ENCODE measurements at places on chromosomes 7 and 10.

- no peak for ATAC-seq
Measured at GRCh38 chr10:36489611-36490228, 635.7 kb upstream of the ANKRD30A start.

GRCh38 chr10:63595072-63595471 lies 73.9 kb downstream of the REEP3 start:
- ATAC-seq: no peak

- ATAC-seq: no peak
Measured at GRCh38 chr10:8133146-8133545, 78.7 kb downstream of the GATA3 start.

DNA sequence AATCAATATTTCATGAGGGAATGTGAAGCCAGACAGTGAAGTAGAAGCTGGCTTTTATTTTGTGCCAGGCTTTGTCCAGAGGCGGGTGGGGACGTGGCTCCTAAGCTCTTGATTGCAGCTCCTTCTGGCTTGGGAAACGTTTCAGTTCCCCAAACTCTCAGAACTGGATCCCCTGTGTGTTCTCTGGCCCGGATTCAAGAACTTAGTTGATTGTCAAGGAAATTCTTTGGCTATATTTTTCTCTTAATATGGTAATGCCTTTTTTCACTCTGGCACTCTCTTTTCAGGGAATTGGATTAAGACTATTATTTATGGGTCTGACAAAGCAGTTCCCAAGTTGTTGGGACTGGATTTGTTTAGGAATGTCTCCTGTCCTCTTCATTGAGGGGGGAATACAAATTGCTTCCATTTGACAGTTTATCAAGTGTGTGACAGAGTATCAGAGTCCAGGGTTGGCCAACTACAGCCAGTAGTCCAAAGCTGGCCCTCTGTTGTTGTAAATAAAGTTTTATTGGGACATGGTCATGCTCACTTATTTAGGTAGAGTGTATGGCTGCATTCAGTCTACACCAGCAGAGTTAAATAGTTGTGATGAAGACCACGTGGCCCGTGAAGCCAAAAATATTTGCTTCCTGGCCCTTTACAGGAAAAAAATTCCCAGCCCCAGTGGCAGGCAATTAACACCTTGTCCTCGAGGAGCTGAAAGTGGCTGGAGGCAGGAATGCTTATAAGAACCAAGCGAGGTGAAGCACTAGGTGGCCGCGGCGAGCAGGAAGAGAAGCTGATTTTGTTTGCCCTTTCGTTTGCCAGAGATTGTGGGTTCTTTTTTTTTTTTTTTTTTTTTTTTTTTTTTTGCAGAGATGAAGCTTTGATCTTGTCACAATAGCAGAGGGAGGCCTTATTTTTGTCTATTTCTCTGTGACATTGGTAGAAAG lies 34.3 kb downstream of the HTRA1 start:
- ATAC-seq: no peak

GRCh38 chr7:90933041-90933440 lies 331.2 kb upstream of the FZD1 start:
- no peak for ATAC-seq

DNA sequence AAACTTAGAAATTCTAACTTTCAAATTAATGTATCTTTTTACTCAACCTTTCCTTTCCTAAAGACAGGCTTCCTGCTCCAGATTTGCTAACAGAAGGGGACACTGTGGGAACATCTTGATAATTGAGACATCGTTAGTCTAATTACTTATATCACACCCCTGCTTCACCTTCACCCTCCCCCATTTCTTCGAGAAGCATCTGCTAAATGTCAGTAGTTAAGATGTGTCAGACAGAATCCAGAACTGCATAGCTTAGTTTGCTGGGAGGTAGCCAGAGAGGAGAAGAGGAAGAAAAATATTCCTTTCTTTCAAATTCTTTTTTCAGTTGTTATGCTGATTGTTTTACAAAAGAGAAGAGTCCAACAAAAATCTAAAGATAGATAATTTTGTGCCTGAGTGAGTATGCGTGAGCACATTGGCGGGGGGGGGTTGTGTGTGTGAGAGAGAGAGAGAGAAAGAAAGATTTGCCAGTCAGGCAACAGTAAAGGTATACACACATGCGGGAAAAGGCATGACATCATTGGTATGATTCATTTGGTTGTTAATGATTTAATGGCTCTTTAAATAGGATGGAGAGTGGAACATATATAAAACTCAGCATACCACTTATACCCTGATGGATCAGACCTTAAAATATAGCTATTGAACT lies 192.4 kb downstream of the PTN start:
- ATAC-seq: no peak

GRCh38 chr7:150586785-150587152 lies 19.6 kb downstream of the GIMAP4 start:
- ATAC-seq: peak; percentile 68

GRCh38 chr10:126408953-126409641 lies 20.8 kb upstream of the ADAM12 start:
- ATAC-seq: no peak

DNA sequence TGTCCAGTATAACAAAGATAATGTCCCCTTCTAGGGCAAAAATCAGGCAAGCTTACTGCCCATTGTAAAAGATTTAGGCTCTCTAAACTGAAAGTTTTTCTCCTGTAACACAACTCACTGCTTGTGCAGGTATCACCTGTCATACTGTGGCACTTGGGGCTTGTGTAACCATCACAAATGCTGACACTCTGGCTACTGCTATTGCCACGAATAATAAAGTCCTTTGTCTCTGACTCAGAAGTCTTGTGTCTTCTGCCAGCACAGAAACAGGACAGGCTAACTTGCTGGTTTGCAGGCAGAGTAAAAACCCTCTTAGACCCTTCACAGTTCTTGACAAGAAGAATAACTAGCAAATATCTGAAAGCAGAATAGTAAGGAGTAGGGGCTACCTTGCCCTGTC lies 273.9 kb downstream of the RPS24 start:
- no peak for ATAC-seq

DNA sequence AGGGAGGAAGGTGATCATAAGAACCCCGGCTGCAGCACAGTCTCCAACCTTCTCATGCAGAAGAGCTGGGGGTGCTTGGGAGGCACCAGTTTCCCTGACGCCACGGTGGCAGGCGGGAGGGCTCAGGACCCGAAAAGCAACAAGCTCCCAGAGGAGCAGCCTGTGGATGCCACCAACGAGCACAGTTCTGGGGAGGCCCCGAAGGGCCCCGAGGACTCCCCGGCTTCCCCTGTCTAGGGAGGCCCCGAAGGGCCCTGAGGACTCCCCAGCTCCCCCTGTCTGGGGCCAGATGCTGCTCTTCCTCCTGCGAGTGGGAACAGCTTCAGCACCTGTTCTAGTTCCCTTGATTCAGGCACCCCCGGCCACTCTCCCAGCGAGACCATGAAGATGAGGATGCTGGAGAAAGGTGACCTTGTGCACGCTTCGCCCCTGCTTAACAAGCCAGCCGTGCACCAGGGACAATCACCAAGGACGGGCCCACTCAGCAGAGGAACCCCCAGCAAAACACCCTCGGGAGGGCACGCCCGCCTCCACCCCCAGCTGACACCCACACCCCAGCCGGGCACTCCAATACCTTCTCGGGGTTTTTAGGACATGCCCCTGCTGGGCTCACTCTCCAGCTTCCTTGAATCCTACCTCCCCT lies 112.5 kb downstream of the PTPRN2 start:
- no peak for ATAC-seq

DNA sequence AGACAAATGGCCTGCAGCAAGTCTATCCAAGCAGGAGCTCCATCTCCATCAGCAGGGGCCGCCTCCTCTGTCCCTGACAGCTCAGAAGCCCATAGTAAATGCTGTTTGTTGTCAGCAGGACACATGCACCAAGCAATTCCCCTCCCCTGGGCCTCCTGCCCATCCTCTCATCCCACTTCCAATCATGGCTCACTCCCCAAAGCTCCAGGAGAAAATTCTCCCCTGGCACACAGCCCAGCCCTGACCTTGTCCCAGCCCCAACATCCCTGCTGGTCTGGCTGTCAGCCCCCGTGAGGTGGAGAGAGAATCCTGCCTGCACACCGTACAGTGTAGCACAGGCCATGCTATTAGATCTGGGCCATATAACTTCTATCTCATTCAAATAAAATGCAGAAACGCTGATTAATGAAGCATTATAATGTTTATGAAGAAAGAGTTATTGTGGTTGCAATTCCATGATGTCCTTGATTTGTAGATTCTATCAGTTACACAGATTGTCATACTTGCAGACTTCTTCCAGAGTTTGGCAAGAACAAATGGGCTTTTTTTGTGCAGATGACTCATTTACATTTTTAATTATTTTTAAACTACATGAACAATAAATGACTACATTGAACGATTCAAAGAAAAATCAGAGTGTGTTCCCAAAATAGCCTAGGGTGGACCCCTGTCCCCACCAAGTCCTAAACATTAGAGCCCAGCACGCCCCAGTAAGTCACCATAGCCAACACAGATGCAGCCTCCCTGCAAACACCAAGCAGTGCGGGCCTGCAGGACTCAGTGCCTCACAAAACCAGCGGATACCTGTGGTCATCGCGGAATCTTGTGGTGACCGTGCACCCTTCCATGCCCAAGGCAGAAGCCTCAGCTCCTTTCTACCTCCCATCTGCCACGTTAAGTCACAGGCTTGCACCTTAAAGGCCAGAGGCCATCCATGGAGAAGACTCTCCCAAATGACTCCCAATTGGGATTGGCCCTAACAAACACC lies 70.1 kb downstream of the COBL start:
- ATAC-seq: no peak

GRCh38 chr10:124342821-124343170 lies 75.9 kb downstream of the OAT start:
- ATAC-seq: no peak

DNA sequence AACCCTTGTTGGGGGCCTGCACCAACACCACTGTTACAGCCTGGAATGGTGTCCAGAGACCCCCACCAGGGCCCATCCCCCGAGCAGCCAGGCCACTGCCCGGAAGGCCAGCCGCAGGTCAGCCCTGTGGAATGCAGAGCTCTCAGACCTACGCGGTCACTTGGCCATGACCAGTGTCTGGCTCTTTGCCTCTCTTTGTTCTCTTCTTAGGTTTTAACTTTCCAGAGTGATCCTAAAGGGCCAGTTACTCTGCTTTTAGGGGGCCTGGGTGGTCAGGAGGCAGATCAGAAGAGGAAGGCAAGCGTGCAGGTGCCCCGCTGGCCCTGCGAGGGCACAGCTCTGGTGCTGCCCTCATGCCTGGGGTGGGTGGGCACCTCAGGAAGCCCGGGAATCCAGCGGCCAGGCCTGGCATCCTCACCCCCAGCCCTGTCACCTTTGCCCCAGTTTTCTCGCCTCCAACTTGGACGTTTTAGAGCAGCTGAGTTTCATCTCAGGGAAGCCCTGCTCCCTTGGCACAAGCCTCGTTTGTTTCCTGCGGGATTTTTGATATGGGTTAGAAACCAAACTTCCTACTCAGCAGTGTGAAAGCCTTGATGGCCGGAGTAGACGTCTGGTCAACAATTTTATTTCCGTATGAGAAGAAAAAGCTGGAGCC lies 62.5 kb upstream of the CHST15 start:
- no peak for ATAC-seq

DNA sequence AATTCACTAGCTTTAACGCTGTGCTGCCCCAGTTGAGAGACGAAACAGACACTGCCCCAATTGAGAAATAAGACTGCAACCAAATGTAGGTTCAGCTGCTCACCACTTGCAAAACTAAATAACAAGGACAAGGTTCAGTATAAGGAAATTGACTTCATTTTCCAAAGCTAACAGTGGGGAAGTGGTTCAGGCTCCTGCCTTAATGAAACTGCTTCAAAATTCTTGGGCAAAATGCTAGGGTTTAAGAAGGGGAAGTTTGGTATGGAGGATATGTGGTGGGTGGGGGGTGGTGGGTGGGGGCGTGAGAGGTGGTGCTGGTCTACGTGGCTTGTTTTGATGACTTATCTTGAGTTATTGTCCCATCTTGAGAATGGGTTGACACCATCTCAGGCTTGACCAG lies 21.8 kb downstream of the MRPL32 start:
- ATAC-seq: no peak

- peak; percentile 17 for ATAC-seq
Measured at GRCh38 chr7:72321081-72321480, 91.1 kb downstream of the CALN1 start.

DNA sequence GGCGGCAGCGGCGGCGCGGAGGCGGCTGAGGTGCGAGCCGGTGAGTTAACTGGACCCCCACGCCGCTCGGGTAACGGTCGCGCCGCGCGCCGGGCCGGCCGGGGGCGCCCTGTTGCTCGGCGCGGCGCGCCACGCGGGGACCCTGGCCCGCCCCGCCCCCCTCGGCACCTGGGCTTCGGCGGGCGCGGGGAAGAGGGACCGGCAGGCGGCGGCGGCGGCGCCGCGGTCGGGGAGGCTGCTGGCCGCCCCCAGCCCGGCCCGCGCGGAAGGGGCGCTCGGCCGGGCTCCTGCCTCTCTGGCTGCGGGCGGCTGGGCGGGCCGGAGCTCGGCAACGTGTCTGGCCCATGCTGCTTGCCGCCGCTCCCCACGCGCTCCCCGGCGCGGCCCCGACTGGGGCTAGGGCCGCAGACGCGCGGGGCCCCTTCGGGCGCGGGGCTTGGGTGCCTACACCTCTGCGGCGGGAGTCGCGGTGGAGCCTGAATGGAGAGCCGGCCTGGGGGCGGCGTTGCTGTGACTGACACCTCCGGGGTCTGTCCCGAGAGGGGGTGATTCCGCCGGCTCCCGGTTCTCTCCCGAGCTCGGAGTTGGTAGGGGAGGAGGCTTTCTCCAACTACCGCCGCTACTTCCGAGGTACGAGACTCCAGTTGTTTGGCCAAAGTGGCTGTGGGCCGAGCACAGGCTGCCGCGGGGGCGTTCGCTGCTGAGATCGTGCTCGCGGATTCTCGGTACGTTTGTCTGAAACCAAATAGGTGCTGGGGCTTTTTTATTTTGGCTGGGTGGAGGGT lies 494 bp downstream of the PALS2 start:
- peak; percentile 44 for ATAC-seq

DNA sequence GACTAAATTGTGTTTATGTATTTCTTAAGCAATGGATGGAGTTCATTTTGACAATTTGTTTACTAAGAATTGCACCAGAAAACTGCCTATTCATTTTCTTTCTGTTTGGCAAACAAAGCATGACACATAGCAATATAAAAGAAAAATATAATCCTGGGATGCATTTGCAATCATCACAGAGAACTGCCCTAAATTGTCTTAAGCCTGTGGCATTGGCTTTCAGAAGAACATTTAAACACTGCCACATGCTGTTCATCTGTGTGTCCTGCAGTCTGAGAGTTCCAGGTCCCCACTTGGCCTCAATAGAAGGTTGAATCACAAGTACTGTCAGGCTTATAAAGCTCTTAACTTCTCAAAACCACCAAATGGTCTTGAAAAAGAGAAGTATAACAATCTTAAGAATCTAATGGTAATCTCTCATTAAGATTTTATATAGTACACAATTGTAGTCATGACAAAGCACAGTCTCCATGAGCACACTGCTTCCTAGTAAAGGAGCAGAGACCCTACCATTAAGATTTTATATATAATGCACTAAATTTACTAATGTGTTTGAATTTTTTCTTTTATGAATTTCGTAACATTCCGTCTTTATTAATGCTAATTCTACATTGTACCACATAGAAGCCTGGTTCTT lies 29.9 kb downstream of the RNLS start:
- peak; percentile 96 for ATAC-seq

GRCh38 chr7:16811551-16811950 lies 6.8 kb upstream of the AGR2 start:
- peak; percentile 41 for ATAC-seq
